ENCODE measurements at places on chromosomes 2 and 18.

- no peak for DNase-seq
Measured at GRCh38 chr2:16303761-16304160, 361.9 kb downstream of the CYRIA start.

- DNase-seq, result peak; percentile 62
Measured at GRCh38 chr2:37615804-37616676, 55.4 kb downstream of the CDC42EP3 start.

GRCh38 chr18:51603551-51603950 lies 406.1 kb upstream of the MEX3C start:
- DNase-seq, result no peak

DNA sequence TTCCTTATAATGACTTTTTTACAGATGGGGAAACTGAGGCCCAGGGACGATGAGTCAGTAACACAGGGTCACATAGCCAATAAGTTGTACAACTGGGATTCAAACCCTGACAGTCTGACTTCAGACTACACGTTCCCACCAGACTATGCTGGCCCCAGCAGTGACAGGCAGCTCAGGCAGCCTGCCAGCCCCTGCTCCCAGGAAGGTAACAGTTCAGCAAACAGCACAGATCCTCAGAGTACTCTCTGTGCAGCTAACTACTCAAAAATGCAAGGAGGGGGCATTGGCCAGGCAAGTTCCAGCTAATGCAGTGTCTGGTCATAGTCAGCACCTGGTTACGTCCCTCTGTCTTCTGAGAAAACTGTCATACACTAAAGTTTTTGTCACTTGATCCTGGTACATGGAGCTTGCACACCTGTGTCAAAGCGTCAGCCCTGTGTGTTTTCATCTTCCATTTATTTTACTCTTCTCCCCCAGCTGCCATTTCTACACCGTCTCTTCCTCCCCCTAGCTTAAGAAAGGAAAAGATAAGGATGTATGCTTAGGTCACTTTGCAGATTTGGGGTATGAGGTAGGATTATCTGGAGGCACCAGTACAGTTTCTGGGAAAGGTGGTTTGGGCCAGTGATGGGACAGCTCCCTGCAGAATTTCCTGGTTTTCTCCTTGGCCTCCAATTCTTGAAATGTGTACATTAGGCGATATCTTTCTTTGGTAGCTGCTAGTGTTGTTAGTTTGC lies 4.5 kb downstream of the SMARCAL1 start:
- no peak for DNase-seq

DNA sequence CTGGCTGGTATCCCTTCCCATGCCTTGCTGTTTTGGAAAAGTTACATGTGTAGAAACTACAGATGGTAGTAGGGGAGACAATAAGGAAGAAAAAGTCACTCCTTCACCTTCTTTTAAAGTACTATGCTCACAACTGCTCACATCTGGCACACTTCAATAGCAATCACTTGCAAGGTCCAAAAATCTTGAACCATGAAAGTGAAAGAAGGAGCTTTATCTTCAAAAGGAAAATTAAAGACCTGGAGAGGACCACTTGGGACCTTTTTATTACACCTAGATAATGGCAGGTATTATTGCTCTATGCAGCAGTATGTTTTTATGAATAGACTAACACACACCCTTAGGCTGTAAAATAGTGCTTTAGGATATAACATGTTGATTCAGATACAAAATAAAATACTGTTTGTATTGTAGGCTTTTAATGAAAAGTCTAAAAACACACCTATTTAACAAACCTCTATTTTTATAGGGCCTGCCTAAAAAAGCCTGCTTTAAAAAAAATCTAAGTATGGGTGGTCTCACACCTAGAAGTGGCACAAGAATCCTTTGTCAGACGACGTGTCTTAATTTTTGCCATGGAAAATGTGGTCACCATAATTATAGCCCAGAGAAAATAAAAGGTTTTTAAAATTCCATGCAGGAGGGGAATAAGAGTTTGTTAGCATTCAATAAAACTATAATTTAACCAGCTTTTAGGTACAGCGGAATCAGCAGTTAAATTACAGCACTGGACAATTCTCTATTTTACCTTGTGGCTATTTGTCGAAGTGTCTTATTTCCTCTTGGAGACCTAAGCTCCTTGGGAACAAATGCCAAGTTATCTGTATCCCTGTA lies 124.0 kb downstream of the BCL2 start:
- no peak for DNase-seq

DNA sequence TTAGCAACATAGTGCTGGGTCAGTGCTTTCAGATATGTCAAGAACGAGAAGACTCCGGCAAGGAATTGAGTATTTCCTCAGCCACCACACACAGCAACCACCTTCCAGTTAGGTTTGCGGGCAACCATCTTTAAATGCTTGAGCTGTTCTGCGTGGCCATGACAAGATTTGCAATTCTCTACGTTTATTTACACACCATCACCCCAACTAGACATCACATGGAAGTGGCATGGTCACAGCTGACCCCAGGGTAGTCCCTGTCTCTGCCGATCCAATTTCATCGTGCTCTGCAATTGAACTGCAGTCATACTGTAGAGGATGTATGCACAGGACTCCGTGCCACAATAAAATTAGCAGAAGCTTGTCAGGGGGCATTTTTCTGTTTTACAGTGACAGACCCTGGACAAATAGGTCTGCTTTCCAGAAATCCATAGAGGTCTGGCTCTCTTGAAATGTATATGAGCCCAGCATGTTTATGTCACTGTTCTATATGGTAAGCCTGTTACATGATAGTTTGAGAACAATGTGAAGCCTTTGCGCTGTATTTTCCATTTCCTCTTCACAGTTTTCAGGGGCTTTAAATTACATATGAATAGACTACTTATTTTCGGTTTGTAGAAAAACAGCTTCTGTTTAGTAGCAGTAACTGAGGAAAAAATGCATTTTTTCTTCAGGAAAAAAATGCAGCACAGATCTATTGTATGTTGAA lies 605.2 kb downstream of the NR4A2 start:
- no peak for DNase-seq

GRCh38 chr18:961644-962355 lies 57.1 kb downstream of the ADCYAP1 start:
- DNase-seq, result peak; percentile 0

GRCh38 chr2:177332026-177332991 lies 60.3 kb upstream of the AGPS start:
- DNase-seq, result peak; percentile 4

- DNase-seq, result no peak
Measured at GRCh38 chr2:39228413-39229209, 15.2 kb downstream of the CDKL4 start.

GRCh38 chr2:55901322-55901721 lies 22.3 kb downstream of the EFEMP1 start:
- no peak for DNase-seq

- DNase-seq, result no peak
Measured at GRCh38 chr2:36701391-36701795, 4.9 kb downstream of the VIT start.

DNA sequence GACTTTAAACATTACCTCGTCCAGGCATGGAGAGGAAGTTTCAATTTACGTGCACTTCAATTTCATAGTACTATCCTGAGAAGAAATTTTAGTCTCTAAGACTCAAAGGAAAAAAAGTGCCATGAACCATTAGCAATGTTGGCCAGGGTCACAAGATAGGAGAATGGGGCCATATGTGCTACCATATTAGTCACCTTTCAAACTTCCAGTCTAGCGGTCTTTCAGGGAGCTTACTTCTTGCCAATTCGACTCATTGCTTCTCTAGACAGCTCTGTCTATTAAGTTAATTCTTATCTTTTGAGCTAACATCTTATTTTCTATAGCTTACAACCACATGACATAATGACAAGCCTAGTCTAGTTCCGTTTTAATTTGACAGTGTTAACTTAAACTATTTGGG lies 129.1 kb downstream of the ANKRD44 start:
- no peak for DNase-seq

- no peak for DNase-seq
Measured at GRCh38 chr18:59055345-59056032, 84.2 kb upstream of the SEC11C start.

- DNase-seq, result no peak
Measured at GRCh38 chr18:27824841-27825681, 351.9 kb downstream of the CDH2 start.

GRCh38 chr2:46051085-46051484 lies 246.1 kb upstream of the EPAS1 start:
- no peak for DNase-seq

DNA sequence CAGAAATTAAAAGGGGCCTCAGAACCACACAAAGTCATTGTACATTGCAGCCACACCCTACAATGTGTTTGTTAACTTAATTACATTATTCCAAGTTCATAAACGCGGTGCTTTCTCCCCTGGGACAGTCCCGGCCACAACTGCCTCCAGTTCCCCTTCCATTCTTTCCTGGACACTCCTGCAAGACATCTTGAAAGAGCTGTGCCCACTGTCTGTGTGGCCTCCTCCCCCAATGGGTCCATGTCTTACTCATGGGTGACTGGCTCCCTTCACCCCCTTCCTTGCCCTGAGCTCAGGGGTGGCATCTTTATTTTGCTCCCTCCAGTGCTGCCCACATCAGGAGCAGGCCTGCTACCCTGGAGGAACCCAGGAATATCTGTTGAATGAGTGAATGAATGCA lies 287.7 kb downstream of the MYT1L start:
- DNase-seq, result no peak

- no peak for DNase-seq
Measured at GRCh38 chr2:88090446-88091283, 23.0 kb downstream of the SMYD1 start.

- DNase-seq, result no peak
Measured at GRCh38 chr2:43073401-43073825, 153.0 kb downstream of the ZFP36L2 start.

DNA sequence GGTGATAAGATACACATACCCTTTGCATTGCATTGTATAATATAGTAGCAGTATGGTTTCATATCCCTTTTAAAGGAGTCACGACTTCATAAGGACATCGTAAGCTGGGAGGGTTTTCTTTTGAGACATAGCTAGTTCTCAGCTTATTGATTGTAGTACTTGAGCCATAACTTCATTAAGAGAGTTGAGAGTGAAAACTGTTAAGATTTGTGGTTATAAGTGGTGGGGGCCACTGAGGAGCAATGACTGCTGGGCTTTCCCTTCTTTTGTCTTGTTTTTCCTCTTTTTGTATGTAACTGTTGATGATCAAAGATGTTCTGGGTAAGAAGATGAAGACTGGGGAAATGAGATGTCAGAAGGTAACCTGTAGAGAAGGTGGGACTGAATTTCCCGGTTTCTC lies 11.0 kb downstream of the EIF5B start:
- no peak for DNase-seq

- no peak for DNase-seq
Measured at GRCh38 chr2:197090742-197091367, 164.3 kb upstream of the PGAP1 start.

- no peak for DNase-seq
Measured at GRCh38 chr2:179410552-179411356, 146.1 kb upstream of the SESTD1 start.

DNA sequence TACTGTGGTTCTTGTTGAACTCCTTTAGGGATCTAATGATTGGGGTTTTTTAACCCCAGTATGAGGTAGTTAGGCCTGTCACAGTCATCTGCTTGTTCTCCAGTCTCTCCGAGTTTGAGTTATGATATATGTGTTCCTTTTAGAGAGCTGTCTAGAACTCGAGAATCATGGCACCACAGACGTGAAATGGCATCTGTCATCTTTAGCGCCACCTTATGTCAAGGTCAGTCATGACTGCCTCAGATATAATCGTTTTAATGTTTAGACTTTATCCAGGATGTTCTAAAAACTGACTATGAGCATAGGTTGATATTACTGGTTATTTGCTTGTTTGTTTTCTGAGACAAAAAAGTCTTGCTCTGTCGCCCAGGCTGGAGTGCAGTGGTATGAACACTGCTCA lies 112.2 kb downstream of the CEP192 start:
- no peak for DNase-seq

DNA sequence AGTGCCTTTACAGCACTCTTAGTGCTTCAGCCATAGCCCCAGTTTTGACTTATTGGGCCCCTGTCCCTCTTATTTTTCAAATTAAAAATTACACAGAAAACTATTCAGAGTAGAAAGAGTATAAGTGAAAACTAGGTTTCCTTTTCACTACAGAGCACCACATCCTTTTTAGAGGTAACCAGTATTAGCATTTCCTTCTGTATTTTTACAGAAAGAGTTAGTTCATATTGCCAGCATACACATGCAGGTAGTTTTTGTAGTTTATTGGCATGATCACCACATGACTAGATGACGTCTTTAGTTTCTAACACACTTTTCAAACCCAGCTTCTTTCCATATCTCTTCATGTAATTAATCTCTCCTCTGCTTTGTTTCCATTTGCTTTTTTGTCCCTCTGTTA lies 66.4 kb downstream of the UBE2E3 start:
- no peak for DNase-seq

DNA sequence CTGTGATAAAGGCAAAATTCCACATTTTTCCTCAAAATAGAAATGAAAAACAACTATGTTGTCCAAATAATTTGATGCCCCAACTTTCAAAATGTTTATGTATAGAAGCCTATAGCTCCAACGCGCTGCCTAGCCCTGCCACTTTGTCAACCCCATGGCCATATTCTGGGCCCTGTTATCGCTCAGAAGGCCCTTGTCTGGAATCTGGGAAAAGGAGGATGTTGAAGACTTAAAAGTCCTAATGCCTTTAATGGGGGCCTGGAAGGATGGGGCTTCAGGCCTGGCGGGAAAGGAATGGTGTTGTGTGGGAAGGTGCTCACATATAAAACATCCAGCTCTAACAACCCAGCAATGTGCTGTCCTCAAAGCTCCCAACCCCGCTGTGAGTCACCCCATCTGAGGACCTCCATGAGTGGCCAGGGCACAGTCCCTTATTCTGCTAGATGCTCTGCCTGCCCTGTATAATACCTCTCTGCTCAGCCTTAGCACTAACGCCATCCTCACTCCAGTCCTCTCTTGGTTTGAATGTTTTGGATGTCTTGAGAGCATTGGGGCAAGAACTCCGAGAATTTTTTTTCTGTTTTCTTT lies 86.0 kb downstream of the ACSL3 start:
- no peak for DNase-seq

DNA sequence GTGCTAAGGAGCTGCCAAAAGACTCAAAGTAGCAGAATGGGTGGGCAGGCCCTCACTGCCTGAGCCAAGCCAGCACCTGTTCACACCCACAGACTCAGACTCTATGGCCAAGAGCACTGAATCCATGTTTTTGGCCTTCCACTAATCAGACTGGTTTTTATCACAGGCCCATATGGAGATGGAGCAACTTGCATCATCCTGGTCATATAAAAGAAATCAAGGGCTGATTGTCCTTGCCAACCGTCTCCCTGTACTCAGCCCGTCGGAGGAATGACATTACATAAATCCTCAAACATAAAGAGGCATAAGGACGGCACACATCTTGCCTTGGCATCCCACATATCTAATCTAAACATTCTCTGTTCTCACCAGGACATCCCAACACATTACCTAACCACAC lies 66.7 kb downstream of the MARCHF4 start:
- DNase-seq, result no peak

- DNase-seq, result no peak
Measured at GRCh38 chr2:231207734-231208133, 9.3 kb downstream of the ARMC9 start.

GRCh38 chr2:43158259-43158880 lies 68.0 kb downstream of the ZFP36L2 start:
- peak; percentile 40 for DNase-seq
